ENCODE measurements at places on chromosomes 2 and 18.

GRCh38 chr2:59594671-59595222 is 958.7 kb downstream of the BCL11A start:
- DNase-seq: no peak

DNA sequence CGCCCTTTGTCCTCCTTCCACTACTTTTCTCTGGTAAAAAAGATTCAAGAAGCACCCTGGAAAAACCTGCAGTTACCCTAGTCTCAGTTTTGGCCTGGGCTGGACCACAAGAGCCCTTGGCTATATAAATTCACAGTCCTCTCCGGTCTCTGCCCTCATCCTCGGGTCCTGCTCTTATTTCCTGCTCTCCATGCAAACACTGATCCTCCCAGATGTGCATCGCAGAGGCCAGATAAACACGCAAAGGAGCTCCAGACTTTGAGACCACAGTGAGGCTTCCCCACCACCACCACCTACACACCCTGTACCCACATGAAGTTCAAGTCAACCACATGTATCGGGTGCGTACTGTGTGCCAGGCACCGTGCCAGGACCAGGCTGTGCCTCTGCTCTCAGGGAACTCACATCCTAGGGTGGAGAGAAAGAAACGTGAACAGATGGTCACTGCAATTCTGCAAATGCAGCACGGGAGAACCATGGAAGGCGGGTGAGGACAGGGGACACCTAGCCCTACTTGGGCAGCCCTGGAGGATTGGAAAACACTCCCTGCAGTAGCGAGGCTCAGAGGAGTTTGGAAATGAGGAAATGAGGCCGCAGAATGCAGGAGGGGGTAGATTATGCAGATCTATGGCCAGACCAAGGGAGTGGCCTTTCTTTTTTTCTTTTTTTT is 7.4 kb downstream of the CTDSP1 start:
- DNase-seq: no peak

DNA sequence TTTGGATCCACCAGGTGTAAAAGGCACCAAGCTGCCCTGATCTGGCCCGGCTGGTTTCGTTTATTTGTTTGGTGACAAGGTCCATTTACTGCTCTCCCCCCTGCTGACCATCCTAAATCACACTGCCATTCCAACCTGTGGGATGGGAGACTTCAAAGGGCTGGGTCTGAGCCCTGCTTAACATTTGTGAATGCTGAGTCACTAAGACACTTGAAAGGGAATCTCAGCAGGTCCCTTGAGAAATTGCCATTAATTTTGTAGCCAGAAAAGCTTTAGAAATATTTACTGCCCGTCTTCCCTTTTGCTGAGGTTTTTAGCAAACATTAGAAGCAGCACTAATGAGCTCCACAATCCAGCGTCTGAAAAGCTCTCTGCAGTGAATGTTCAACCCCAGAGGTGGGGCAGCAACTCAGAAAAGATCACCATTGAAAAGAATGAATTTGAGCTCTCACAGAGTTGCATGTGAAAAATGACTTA is 133.8 kb downstream of the ARL4C start:
- DNase-seq: peak; percentile 28

DNA sequence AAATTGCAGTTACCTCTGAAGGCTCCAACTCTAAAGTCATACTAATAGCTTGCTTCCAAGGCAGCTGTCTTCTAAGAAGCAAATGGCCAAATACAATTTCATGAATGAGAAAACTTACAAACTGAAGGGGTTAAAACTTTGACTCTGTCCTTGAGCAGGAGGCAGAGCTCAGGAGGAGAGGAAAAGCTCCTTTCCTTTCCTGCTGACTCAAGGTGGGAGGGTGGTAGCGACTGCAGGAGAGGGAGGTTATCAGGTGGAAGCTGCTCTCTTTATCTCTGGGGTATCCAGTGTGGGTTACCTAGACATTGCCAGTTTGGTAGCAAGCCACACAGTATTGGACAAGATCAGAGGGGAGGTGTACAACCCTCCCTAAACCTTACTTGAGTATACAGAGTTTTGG is 2.7 kb upstream of the EFEMP1 start:
- no peak for DNase-seq

- DNase-seq: no peak
Measured at GRCh38 chr18:51151568-51152511, 45.6 kb downstream of the MEX3C start.
